ENCODE measurements at places on chromosomes 3 and 15.

DNA sequence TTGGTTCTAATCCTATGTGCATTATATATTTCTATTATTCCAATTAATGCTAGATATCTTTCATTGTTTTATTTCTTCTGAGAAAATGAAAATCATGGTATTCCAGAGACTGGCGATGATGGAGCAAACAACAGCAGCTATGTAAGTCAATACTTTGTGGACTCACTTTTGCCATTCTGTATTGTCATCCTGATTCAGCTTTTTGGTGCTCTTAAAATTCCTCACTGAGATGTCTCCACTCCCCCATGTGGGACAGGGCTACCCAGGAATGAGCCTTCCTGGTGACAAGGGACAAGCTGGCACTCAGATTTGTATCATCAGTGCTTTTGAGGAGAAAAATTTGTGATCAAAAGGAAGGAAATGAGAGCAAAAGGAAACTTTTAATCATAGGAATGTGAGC is 56.7 kb upstream of the XCR1 start:
- no peak for DNase-seq

GRCh38 chr15:31396881-31397560 is 70.4 kb downstream of the KLF13 start:
- no peak for DNase-seq

DNA sequence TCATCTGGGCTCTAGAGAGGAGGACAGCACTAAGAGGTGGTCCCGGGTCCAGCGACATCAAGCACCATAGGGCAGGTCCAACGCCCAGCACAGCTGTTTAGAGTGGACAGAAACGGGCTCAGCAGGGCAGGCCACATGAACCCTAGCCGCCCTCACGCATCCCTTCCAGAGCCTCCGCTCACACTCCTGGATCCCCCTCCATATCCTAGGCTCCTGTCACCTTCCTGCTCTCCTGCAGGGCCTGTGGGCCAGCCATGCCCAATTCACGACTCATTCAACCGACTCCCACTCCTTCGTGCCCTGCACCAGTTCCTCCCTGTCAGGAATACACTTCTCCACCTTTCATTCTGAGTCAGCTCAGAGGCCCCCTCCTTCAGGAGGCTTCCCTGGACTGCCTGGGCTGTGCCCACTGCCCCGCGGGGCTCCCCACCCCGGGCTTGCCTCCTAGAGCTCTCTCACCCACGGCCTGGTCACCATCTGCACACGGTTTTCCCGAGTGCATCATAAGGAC is 90.2 kb downstream of the LINGO1 start:
- no peak for DNase-seq

DNA sequence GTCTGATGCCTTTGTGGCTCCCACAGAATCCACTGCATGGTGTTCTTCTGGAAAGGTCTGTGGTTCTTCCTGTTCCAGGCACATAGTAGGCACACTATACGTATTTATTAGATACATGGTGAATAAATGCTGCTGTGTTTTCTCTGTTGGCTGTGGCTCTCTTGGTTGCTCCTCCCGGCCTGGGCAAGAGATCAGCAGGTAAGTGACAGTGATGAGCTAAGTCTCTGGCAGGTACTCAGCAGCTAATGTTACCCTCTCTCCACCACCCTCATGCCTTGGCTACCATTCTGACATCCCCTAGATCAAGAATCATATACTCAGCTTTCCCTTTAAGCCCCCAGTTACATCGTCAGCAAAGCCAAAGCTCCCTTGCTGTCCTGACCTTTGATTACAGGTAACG is 8.4 kb downstream of the SV2B start:
- DNase-seq: no peak

DNA sequence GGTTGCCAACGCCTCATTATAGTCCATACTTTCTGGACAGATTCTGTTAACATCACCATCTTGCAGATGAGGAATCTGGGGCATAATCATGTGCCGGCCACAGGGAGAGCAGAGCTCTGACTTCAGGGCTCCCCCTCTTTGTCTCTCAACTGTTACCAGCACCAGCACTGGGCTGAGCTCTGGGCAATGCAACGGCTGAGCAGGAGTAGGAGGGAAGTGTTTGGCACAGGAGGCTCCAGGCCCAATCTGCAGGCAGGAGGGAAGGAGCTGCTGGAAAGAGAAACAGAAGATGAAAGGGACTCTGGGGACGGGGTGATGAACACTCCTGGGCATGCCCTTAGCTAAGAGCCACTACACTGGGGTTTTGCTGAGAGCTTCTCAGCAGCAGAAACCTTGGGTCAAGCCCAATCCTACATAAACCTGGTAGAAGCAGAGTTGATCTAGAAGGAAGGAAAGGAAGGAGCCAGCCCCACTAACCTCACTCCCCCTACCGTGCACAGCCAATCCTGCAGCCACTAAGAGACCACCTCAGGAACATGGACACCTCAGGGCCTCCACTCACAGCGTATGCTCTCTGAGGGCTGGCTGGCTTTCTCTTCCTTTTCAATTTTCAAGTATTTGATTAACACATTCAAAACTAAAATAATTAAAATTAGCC is 73.1 kb upstream of the SPATA12 start:
- no peak for DNase-seq

DNA sequence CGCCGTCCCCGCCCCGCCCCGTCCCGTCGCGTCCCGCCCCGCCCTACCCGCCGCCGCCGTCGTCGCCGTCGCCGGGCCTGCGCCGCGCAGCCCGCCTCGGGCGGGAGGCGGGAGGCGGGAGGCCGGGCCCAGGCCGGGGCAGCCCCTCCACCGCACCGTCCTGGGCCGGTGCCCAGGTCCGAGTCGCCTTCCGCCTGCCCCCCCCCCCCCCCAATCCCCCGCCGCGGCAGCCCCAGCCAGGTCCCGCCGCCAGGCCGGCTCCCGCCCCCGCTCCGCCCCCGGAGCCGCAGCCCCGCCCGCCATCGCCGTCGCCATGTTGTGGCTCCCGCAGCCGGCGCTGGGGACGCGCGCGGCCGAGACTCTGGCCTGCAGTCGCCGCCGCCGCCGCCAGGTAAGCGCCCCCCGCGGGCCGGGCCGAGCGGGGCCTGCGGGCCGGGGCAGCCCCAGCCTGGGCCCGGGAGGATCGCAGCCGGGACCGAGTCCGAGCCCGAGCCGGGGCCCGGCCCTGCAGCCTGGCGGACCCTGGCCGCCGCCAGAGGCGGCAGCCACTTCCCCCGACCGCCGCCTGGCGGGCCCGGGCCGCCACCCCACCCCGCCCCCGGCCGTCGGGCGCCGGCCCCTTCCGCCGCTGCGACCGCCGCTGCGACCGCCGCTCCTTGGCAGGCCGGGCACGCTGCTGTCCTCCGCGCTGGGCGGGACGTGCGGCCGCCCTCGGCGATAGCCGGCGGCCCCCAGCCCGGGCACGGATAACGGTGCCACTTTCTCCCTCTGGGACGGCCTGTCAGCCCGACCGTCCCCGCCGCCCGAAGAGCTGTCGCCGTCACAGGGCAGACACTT is at the start of gene ZNF592:
Gene ZNF592, plus strand, starts transcription at position 319 of the 837 bp plus-strand sequence. CDS start 34,084 bp downstream, outside the sequence.
- peak; percentile 62 for DNase-seq

- DNase-seq: no peak
Observed at GRCh38 chr3:85171976-85172375, 213.2 kb downstream of the CADM2 start.

DNA sequence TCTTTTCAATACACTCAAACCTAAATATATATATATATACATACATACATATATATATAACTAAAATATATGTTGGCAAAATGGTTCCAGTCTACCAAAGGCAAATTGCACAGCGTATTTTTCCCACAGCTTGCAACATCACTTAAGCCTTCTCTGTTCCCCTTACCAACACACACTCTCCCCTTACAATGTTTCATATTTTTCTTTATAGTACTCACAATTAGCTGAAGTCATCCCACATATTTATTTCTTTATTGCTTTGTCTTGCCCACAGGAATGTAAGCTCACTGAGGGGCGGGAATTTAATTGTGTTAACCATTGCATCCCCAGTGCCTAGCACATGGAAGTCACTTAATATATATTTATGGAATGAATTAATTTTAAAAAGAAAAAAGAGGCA is 288.3 kb downstream of the ULK4 start:
- no peak for DNase-seq

- no peak for DNase-seq
Observed at GRCh38 chr15:41969851-41970431, 2.4 kb downstream of the EHD4 start.

GRCh38 chr3:42801784-42802183 is 2.5 kb downstream of the HIGD1A start:
- no peak for DNase-seq

DNA sequence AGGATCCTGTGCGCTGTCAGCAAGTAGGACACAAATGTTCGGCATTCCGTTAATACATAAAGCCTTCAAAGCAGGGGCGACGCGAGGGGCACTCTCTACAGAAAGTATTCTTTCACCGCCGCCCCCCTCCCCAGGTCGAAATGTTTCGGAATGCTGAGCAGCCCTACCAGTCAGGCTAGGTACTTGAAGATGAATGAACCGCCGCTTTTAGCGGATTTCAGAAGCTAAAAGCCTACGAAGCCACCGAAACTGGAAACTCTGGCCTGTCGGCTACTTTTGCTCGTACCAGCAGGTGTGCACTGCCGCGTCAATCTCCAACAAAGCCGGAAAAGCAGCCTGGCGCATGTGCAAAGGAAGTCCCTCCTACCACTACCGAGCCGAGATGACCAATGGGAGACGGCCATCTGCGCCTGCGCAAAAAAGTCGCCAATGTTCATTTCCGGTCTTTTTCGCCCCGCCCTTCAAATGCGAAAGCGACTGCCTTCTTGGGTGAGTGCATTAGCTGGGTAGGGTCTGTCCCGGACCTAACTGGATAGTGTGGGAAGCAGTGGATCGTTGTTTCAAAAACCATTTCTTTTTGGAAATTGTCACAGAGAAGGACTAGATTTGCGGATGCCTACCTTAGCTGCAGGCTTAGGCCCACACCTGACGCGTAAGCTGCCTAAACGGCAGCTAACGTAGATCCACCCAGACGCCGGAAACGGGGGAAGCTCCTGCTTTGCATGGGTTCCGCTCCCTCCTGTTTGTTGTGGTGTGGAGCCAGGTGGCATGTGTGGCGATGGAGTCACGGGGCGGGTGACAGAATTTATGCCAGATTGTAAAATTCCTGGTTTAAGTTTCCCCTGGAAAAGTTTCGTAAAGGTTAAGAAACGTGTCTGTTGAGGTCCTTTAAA is at the start of gene WDR5B:
Gene WDR5B, minus strand, starts transcription at position 301 of the 893 bp plus-strand sequence. CDS start 534 bp downstream, outside the sequence.
- peak; percentile 100 for DNase-seq

DNA sequence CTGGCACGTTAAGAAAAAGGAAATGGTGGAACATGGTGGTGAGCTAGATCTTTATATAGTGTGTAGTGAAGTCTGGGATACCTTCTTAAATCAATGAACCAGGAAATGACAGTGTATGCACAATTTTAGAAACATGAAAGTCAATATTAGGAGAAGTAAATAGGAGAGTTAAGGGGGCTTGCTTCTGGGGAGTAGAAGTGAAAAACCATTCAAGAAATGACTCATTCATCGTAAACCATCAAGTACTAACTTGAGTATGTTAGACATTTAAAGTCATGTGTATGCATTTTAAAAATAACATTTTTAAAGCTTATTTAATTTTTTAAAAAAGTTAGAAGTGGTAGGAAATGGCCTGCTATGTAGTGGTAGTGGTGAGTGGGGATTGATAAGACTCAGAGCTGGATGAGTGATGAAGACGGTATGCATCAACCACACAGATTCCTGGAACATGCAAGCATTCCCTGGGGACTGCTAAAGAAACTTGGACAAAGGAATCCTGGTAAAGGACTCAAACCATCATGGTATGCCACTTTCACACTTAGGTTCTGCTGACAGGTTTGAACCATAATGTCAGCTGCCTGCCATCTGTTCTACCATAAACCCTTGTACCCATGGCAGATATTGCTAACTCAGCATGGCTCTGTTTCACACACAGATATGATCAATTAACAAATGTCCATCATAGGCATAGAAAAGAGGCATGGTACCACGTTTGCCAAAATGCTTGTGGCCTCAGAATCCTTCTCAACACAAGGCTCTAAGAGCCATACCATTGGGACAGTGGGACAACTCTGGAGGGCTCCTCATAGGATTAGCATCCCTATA is 28.9 kb upstream of the MITF start:
- no peak for DNase-seq

DNA sequence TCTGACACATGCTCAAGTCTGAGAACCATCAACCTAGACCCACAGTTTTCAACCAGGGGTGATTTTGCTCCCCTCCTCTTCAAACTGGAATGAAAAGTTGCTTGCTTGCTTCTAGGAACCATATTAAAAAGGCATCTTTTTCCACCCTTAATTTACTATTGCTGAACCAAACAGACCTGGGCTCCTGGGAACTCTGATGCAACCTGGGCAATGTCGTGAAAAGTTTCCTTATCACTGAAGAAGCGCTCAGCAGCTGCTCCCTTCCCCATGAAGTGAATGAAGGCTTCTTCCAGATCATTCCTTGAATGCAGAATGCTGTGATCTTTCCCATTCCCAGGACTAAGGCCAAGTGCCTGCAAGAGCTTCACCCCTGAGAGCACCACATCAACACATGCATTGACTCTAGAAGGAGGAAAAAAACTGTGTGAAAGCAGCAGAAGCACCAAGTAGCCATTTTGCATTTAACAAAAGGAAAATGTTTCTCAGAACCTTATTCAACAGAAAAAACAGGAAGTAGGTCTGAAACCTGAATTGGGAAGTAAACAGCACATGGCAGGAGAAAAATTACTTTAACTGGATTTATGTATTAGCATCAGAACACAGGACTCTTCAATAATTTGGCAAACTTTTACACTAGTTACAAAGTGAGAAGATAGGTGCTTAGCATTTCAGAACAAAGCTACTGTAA is 8.7 kb downstream of the ADPGK start:
- no peak for DNase-seq

GRCh38 chr3:184727357-184728009 is 15.6 kb upstream of the MAGEF1 start:
- DNase-seq: peak; percentile 13

GRCh38 chr15:67504796-67505195 is 16.1 kb upstream of the C15orf61 start:
- DNase-seq: no peak

- no peak for DNase-seq
Observed at GRCh38 chr3:100609305-100609704, at the start of gene ADGRG7. TSS of gene ADGRG7 (plus strand) at chr3:100609601. CDS start at chr3:100609857, 256 bp downstream.

DNA sequence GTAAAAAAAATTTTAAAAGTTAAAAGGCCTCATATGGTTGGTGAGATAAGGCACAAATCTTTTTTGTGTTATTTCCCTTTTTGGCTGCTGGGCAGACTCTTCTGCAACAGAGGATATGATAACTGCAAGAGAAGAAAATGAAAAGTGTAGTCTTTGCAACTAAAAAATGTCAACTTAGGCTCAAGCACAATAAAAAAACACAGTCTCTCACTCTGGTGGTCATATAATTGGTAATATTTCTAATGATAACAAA is 15.4 kb downstream of the COMMD2 start:
- no peak for DNase-seq

GRCh38 chr15:57227899-57228298 is 148.4 kb upstream of the CGNL1 start:
- no peak for DNase-seq

DNA sequence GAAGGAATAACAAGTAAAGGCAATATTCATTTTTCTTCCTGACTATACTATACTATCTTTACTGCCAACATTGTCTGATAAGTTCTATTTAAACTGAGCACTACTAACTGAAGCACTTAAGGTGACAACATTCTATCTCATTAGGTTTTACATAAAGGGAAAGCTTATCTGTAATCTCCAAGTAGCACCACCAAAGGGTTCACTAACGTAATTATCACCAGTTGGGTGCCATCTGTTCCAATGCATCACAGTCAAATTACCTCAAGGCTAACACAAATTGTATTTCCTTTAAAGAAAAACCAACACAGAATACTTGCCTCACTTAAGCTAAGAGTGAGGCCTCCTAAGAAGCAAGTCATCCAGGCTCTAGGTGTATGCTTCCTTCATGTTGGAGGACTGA is 453.8 kb downstream of the RAP2B start:
- no peak for DNase-seq

All from stimulated activated CD8-positive, alpha-beta memory T cell treated with anti-CD3 and anti-CD28 coated beads, Interleukin-12 subunit alpha, Interleukin-12 subunit beta, amount 100 ng/mL, for 1 hour (primary cell).